ENCODE measurements at places on chromosomes 5 and 9. TPM values are rescaled to one million over a fixed set of nuclear protein-coding genes. Genes with fewer than 3 reads are reported as not detected.

The HRCT1 gene
- total RNA-seq: 1.2 TPM

DNA sequence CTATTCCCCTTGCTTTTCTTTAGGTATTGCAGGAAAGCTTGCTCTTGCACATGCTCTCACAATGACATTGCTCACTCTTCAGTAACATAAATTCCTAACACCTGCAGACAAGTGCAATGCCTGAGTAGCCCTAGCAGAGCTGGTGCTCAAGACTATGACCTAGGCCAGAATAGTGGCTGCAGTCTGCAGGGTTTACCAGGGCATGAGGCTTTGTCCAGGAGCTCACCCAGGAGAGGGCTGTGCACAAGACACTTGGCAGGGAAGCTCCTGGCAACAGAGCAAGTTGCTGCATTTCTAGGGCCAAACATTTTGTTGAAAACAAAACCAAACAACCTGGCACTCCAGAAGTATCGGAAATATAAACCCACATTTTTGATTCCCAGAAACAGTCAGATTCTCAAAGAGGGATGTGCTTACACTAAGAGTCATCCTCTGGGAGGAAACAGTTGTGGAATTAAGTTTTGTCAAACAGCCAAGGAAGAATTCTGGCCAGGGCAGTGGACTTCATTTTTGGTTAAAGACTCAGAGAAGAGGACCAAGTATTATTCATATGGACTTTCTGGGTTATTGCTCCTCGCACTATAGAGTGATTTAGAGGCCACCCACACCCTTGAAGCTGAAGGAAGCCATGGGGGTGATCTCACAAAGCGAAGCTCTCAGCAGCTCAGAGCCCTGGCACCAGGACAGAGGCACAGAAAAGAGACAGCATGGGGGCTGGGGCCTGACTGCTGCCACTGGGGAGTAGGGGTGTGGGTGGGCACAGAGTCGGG is 44.9 kb downstream of the MACROH2A1 start:
- no peak overlapping the region for H3K4me3 ChIP-seq
- peak overlapping the region; percentile 51 for H3K27ac ChIP-seq
- H3K4me1 ChIP-seq: peaks cover 40% of the 10 kb centered on the region

- no peaks in the 10 kb centered on the region for H3K36me3 ChIP-seq
- DNase-seq: peak; percentile 45
- H3K4me3 ChIP-seq: no peak overlapping the region
- H3K27me3 ChIP-seq: no peaks in the 10 kb centered on the region
These were observed 80.6 kb upstream of the IL6ST start for GRCh38 chr5:56075361-56075760.

The LYSMD3 gene
- total RNA-seq: 14.9 TPM

GRCh38 chr5:8234179-8234770 is 365.3 kb downstream of the MTRR start:
- no peaks in the 10 kb centered on the region for H3K27me3 ChIP-seq
- no peaks in the 10 kb centered on the region for H3K36me3 ChIP-seq
- no peak overlapping the region for H3K4me3 ChIP-seq
- no peaks in the 10 kb centered on the region for H3K4me1 ChIP-seq
- DNase-seq: no peak

DNA sequence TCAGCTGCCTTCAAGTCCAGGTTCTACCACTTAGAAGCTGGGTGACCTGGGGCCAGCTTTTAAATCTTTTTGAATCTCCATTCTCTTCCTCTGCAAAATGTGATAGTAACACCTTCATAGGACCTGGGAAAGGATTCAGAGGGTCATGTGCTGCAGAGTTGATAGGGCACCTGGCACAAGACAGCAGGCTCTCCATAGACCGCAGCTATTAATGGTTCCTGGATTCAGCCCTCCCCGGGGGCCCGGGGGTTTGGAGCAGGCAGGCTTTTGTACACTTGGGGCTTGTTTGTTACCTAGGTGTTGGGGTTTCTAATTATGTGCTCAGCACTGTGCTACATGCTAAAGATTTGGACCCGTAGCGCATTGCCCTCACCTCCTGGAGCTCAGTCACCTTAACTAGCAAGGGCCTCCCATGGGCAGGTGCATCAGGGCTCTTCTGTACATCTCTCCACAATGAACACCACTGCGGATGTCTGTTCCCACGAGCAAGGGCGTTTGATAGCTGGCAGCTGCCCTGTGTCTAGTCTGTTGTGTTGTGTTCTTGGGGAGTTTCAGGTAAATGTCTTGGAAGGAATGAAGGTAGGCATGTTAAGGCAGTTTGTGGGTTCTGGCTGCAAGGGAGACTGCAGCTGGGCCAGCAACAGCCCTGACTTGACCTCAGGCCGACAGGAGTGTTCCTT is 12.1 kb downstream of the PRRC2B start:
- H3K4me1 ChIP-seq: peaks cover 53% of the 10 kb centered on the region
- no peaks in the 10 kb centered on the region for H3K27me3 ChIP-seq
- no peaks in the 10 kb centered on the region for H3K36me3 ChIP-seq
- peak overlapping the region; percentile 25 for H3K4me3 ChIP-seq

The SLC36A2 gene
- not detected for total RNA-seq

DNA sequence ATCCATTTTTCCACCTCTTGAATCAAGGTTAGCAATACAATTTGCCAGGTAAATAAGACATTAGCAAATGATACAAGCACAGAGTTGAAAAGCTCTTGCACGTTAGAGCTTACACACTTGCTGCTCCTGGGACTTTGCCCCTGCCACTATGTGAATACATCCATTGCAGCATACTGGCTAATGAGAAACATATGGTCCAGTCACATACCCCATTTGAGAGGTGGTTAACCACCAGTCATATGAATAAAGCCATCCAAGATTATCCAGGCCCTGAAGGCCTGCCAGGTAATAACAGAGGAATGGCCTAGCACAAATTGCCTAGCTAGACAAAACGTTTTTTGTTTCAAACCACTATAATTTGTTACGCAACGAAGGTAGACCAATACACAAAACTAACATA is 45.8 kb upstream of the FTMT start:
- H3K4me1 ChIP-seq: no peaks in the 10 kb centered on the region
- no peaks in the 10 kb centered on the region for H3K27me3 ChIP-seq
- no peak overlapping the region for H3K4me3 ChIP-seq

GRCh38 chr5:137565450-137565849 is 66.3 kb upstream of the SPOCK1 start:
- H3K4me1 ChIP-seq: peaks cover 2% of the 10 kb centered on the region
- H3K27ac ChIP-seq: no peak overlapping the region
- H3K27me3 ChIP-seq: no peaks in the 10 kb centered on the region
- H3K4me3 ChIP-seq: no peak overlapping the region
- H3K36me3 ChIP-seq: no peaks in the 10 kb centered on the region
- DNase-seq: no peak

GRCh38 chr9:18905883-18906629 is 127.0 kb downstream of the SAXO1 start:
- no peak overlapping the region for H3K27ac ChIP-seq
- H3K27me3 ChIP-seq: no peaks in the 10 kb centered on the region
- H3K4me3 ChIP-seq: no peak overlapping the region
- H3K36me3 ChIP-seq: peaks cover 3% of the 10 kb centered on the region

GRCh38 chr9:136720251-136720897 is 8.0 kb downstream of the DIPK1B start:
- DNase-seq: no peak
- no peaks in the 10 kb centered on the region for H3K27me3 ChIP-seq
- peaks cover 3% of the 10 kb centered on the region for H3K4me1 ChIP-seq
- H3K4me3 ChIP-seq: no peak overlapping the region
- H3K27ac ChIP-seq: no peak overlapping the region

The TLE1 gene
- 29.7 TPM for total RNA-seq

- no peak overlapping the region for H3K4me3 ChIP-seq
- peaks cover 1% of the 10 kb centered on the region for H3K36me3 ChIP-seq
- peaks cover 18% of the 10 kb centered on the region for H3K4me1 ChIP-seq
- DNase-seq: peak; percentile 75
- no peaks in the 10 kb centered on the region for H3K27me3 ChIP-seq
- peak overlapping the region; percentile 46 for H3K27ac ChIP-seq
These were observed 19.0 kb downstream of the TMEM8B start for GRCh38 chr9:35847792-35848572.

- no peaks in the 10 kb centered on the region for H3K36me3 ChIP-seq
- H3K27ac ChIP-seq: no peak overlapping the region
- no peak overlapping the region for H3K4me3 ChIP-seq
- no peak for DNase-seq
These were observed 1052.3 kb downstream of the PTPRD start for GRCh38 chr9:9560382-9561035.

The SLC6A18 gene
- not detected for total RNA-seq

DNA sequence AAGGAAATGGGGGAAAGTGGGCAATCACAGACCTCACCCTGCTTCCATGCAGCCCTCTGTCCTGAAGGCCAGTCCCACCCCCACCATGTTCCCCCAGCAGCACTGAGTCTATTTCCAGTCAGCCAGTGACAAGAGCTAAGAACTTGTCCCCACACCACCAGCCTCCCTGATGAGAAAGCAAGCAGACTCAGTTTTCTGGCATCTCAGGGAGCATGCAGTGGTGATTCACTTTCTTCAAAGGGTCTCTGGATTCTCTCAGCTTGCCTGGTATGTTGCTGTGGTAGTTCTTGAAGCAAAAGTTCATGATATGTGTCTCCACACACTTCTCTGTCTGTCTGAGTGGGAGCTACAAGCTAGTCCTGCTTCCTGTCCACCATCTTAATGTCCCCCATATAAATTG is 799.9 kb upstream of the TYRP1 start:
- no peak overlapping the region for H3K27ac ChIP-seq
- H3K4me1 ChIP-seq: no peaks in the 10 kb centered on the region
- no peaks in the 10 kb centered on the region for H3K36me3 ChIP-seq
- H3K27me3 ChIP-seq: no peaks in the 10 kb centered on the region
- no peak overlapping the region for H3K4me3 ChIP-seq
- peak; percentile 47 for DNase-seq

DNA sequence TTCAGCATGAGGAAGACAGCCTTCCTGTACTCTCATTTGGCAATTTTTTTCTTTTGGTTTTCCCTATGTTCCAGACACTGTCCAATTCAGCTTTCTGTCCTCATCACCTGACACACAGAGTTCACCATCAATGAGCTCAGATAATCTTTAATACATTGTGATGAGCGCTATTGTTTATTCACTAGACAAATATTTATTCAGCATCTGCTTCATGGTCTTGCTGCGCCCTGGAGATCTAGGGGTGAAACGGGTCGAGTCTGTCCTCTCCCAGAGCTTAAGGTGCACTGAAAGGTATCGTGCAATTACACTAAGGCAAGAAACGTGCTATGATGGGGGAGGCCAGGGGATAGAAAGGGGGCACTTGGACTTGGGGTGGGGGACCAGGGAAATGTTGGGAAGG is 281.6 kb downstream of the ZSWIM6 start:
- no peak overlapping the region for H3K4me3 ChIP-seq
- H3K27ac ChIP-seq: no peak overlapping the region
- DNase-seq: no peak
- H3K36me3 ChIP-seq: no peaks in the 10 kb centered on the region
- peaks cover 7% of the 10 kb centered on the region for H3K27me3 ChIP-seq
- no peaks in the 10 kb centered on the region for H3K4me1 ChIP-seq

GRCh38 chr5:4640795-4641194 is 499.3 kb upstream of the ADAMTS16 start:
- no peaks in the 10 kb centered on the region for H3K4me1 ChIP-seq
- no peak overlapping the region for H3K4me3 ChIP-seq
- no peaks in the 10 kb centered on the region for H3K36me3 ChIP-seq
- H3K27me3 ChIP-seq: no peaks in the 10 kb centered on the region
- DNase-seq: peak; percentile 45
- no peak overlapping the region for H3K27ac ChIP-seq

The SPATA31A1 gene
- not detected for total RNA-seq

GRCh38 chr5:95069021-95069420 is 215.9 kb downstream of the MCTP1 start:
- no peak overlapping the region for H3K4me3 ChIP-seq
- no peak for DNase-seq
- no peaks in the 10 kb centered on the region for H3K27me3 ChIP-seq
- H3K27ac ChIP-seq: no peak overlapping the region

- no peak overlapping the region for H3K4me3 ChIP-seq
- H3K36me3 ChIP-seq: no peaks in the 10 kb centered on the region
- no peaks in the 10 kb centered on the region for H3K27me3 ChIP-seq
- no peak overlapping the region for H3K27ac ChIP-seq
- H3K4me1 ChIP-seq: peaks cover 2% of the 10 kb centered on the region
- DNase-seq: peak; percentile 26
These were observed 187.4 kb downstream of the MAN2A1 start for GRCh38 chr5:109876941-109877669.

The MARCHF3 gene
- total RNA-seq: 11.6 TPM

- no peaks in the 10 kb centered on the region for H3K36me3 ChIP-seq
- H3K27me3 ChIP-seq: no peaks in the 10 kb centered on the region
- no peak overlapping the region for H3K4me3 ChIP-seq
- no peak overlapping the region for H3K27ac ChIP-seq
These were observed 25.9 kb downstream of the KCTD16 start for GRCh38 chr5:144196612-144197011.

GRCh38 chr5:1299511-1299850 is 4.6 kb upstream of the TERT start:
- H3K27ac ChIP-seq: no peak overlapping the region
- H3K27me3 ChIP-seq: peaks cover 5% of the 10 kb centered on the region
- H3K4me3 ChIP-seq: no peak overlapping the region
- H3K4me1 ChIP-seq: no peaks in the 10 kb centered on the region
- H3K36me3 ChIP-seq: no peaks in the 10 kb centered on the region

DNA sequence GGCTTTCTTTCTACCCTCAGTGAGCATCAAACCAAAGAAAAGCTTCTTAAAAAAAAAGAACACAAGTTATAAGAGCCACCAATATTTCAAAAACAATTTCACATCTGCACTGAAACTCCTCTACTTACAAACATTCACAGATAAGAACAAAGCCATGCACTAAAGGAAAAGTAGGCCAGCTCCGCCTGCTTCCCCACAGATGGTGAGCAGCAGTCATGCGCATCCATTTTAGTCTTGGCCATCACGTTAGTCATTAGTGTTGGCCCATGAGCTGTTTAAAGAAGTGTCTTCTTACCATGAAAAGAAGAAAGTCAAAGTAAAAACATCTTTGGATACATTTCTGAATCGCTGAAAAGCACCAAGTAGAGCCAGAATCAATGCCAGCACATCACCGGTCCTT is 40.0 kb upstream of the SMIM23 start:
- H3K4me3 ChIP-seq: no peak overlapping the region
- H3K36me3 ChIP-seq: no peaks in the 10 kb centered on the region
- no peaks in the 10 kb centered on the region for H3K4me1 ChIP-seq
- no peak for DNase-seq
- H3K27me3 ChIP-seq: no peaks in the 10 kb centered on the region

DNA sequence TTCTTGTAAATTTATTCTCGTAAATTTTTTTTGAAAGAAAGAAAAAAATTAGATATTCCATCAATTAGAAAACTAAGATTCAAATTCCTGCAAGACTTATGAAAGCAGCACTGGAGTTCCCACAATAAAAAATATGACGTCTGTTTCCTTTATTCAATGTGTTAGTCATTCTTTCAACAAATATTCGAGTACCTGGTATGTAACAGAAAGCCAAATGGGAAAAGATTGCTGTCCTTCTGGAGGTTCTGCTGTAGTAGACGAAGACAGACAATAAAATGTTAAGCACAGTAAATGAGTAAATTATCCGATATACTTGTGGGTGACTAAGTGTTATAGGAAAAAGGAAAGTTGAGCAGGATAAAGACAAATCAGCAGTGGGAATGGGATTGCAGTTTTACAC is 92.2 kb downstream of the ADAMTSL1 start:
- DNase-seq: peak; percentile 93
- H3K27me3 ChIP-seq: no peaks in the 10 kb centered on the region
- no peaks in the 10 kb centered on the region for H3K36me3 ChIP-seq
- H3K4me3 ChIP-seq: no peak overlapping the region
- peaks cover 3% of the 10 kb centered on the region for H3K4me1 ChIP-seq

GRCh38 chr5:180423133-180423532 is 70.0 kb upstream of the GFPT2 start:
- H3K4me3 ChIP-seq: no peak overlapping the region
- no peaks in the 10 kb centered on the region for H3K27me3 ChIP-seq
- no peaks in the 10 kb centered on the region for H3K4me1 ChIP-seq

GRCh38 chr5:75020016-75020656 is 32.2 kb downstream of the GCNT4 start:
- H3K27ac ChIP-seq: no peak overlapping the region
- no peaks in the 10 kb centered on the region for H3K36me3 ChIP-seq
- no peaks in the 10 kb centered on the region for H3K27me3 ChIP-seq
- no peak overlapping the region for H3K4me3 ChIP-seq
- H3K4me1 ChIP-seq: no peaks in the 10 kb centered on the region
- no peak for DNase-seq
